ENCODE measurements at places on chromosomes 5 and 9. TPM values are rescaled to one million over a fixed set of nuclear protein-coding genes. Genes with fewer than 3 reads are reported as not detected.

Gene NDUFA8
- total RNA-seq: 55.9 TPM

Gene PAEP
- not detected for total RNA-seq

Gene FOXD4L3
- not detected for total RNA-seq

Gene IL3
- total RNA-seq: not detected

Gene GPR107
- total RNA-seq: 26.6 TPM

Gene OCLN
- total RNA-seq: 29.0 TPM

Gene TDRD7
- 25.8 TPM for total RNA-seq

Gene MED22
- 11.6 TPM for total RNA-seq

Gene ANKRD18A
- under 0.01 TPM for total RNA-seq

Gene SLC6A18
- total RNA-seq: not detected

Gene IGFBPL1
- 0.32 TPM for total RNA-seq

Gene LRRC26
- total RNA-seq: not detected

Gene CFAP90
- total RNA-seq: not detected

Gene PPIP5K2
- total RNA-seq: 33.5 TPM
